Muscle of back (tissue), 13 donors: ENCODE measurements at places on chromosomes 6 and 20. TPM values are rescaled to one million over a fixed set of nuclear protein-coding genes. Genes with fewer than 3 reads are reported as not detected.

DYNLT2 gene
- 3.1 TPM for polyA plus RNA-seq

C20orf96 gene
- polyA plus RNA-seq = 13.2 TPM

PACRG gene
- 1.8 TPM for polyA plus RNA-seq

IP6K3 gene
- 27.5 TPM for polyA plus RNA-seq

HAO1 gene
- polyA plus RNA-seq = not detected

SMIM8 gene
- 12.4 TPM for polyA plus RNA-seq

APOBEC2 gene
- polyA plus RNA-seq = 690 TPM

PRL gene
- polyA plus RNA-seq = 2.4 TPM

CD24 gene
- 18.4 TPM for polyA plus RNA-seq

ARMC2 gene
- polyA plus RNA-seq = 7.6 TPM

RALY gene
- 122 TPM for polyA plus RNA-seq

PRSS16 gene
- polyA plus RNA-seq = not detected

NFYA gene
- 32.0 TPM for polyA plus RNA-seq

COX4I2 gene
- 9.0 TPM for polyA plus RNA-seq

FRMD1 gene
- 0.23 TPM for polyA plus RNA-seq

METTL24 gene
- 0.92 TPM for polyA plus RNA-seq

KIFC1 gene
- 16.1 TPM for polyA plus RNA-seq

RPS6KA2 gene
- 24.3 TPM for polyA plus RNA-seq

GRIK2 gene
- polyA plus RNA-seq = 1.4 TPM

CAGE1 gene
- not detected for polyA plus RNA-seq

MUCL3 gene
- not detected for polyA plus RNA-seq

CPXM1 gene
- 54.8 TPM for polyA plus RNA-seq

C20orf204 gene
- polyA plus RNA-seq = 0.42 TPM
